ENCODE measurements at places on chromosomes 7 and 10.
A peak's percentile ranks its signal among the peaks of the same experiment; 100 is the strongest.

- no peak for DNase-seq
These were observed 38.2 kb downstream of the ANTXRL start for GRCh38 chr10:46325021-46325420.

DNA sequence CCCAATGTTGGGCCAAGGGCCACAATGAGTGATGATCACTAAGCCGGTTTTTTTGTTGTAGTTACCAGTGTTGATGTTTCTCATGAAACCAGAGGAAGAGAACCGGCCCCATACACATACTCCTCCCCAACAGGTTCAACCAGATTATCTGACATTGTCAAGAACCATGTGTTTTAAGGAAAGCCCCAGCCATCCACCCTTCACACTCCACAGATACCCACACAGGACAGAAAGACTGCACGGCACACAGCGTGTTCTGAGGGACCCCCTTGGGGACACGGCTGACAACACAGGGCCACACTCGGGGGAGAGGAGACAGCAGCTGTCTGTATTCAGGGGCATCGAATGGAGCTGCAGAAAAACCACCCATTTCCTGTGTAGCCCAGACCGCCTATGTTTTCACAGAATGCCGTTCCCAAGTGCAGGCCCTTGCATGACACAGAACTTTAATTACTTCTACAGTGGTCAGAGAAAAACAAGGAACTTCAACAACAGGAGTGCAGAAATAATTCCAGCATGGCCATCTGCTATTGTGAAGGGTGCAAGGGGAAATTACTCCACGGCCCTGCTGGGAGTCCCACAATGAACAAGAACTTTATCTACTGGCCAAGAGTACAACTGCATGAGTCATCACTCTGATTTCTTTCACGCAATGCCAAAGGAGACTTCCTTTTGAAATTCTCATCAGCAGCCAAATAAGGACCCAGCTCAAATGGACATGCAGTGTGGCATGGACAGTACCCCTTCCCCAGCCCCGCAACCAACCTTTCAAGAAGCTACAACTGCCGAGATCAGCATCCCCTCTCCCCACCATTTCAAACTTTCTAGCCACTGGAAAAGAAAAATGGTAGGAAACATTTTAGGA, 2.3 kb downstream of the KLF6 start:
- peak; percentile 70 for DNase-seq

- DNase-seq = no peak
These were observed 180.9 kb downstream of the REEP3 start for GRCh38 chr10:63702092-63702491.

- no peak for DNase-seq
These were observed 151.1 kb downstream of the DGKB start for GRCh38 chr7:14751461-14751860.

GRCh38 chr10:30770229-30770628, 140.7 kb upstream of the LYZL2 start:
- DNase-seq = no peak

- DNase-seq = no peak
These were observed 36.5 kb downstream of the NPS start for GRCh38 chr10:127585519-127586023.

- no peak for DNase-seq
These were observed 35.2 kb upstream of the BMPER start for GRCh38 chr7:33870120-33870519.

- DNase-seq = no peak
These were observed 41.4 kb upstream of the AP5Z1 start for GRCh38 chr7:4733936-4734528.

- DNase-seq = no peak
These were observed 31.1 kb downstream of the SLC26A4 start for GRCh38 chr7:107691716-107692115.

GRCh38 chr10:600234-600633, 89.2 kb downstream of the DIP2C start:
- DNase-seq = no peak

DNA sequence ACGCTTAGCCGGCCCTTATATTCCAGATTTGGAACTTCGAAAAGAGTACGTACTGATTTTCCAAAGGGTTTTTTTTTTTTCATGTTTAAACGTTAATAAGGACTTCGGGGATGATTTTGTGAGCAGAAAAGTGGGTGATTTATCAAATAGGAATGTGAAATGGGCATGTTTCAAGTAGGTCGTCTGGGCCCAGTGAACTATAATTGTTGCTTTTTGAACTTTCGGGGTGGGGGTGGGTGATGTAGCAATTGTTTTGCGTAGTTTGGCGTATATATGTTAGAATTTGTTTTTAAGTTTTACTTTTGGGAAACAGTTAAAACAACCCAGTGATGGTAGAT, 299 bp upstream of the PBLD start:
- DNase-seq = no peak

DNA sequence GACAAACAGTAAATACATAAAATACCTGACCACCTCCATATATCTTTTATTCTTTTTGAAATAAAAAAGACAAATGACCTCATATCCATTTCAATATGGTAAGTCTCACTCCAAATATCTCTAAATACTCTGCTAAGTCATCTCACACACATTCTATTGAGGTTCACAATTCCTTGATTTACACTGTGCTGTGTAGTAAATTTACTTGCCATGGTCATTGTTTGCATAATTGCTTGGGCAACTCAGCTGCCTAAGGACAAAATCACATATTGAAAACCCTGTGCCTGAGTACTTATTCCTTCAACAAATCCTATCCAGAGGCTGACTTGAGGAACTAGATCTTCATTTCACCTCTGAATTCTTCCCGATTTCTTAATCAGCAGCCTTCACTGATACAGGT, 176.4 kb downstream of the THSD7A start:
- no peak for DNase-seq

- no peak for DNase-seq
These were observed 10.2 kb upstream of the FAM13C start for GRCh38 chr10:59372543-59372942.

- no peak for DNase-seq
These were observed 140.0 kb upstream of the NRBF2 start for GRCh38 chr10:62993121-62993520.

GRCh38 chr7:16430133-16430532, 8.8 kb upstream of the CRPPA start:
- DNase-seq = no peak

DNA sequence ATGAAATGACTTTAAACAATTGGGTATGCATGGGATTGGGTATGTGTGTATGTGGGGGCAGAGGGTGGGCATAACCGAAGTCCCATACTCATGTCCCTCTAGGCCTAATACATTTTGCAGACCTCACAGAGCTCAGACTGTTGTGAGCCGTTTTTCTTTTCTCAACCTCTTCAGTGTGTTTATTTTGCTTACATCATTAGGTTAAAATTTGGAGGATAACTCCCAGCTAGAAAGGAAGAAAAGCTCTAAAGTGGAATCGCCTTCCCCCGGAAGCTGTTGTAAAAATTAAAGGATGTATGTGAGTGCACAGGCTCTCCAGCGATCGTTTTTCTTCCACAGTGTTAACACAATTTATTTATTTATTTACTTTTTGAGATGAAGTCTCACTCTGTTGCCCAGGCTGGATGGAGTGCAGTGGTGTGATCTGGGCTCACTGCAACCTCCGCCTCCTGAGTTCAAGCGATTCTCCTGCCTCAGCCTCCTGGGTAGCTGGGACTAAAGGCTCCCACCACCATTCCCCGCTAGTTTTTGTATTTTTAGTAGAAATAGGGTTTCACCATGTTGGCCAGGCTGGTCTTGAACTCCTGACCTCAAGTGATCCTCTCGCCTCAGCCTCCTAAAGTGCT, 1.5 kb upstream of the H2AZ2 start:
- no peak for DNase-seq

DNA sequence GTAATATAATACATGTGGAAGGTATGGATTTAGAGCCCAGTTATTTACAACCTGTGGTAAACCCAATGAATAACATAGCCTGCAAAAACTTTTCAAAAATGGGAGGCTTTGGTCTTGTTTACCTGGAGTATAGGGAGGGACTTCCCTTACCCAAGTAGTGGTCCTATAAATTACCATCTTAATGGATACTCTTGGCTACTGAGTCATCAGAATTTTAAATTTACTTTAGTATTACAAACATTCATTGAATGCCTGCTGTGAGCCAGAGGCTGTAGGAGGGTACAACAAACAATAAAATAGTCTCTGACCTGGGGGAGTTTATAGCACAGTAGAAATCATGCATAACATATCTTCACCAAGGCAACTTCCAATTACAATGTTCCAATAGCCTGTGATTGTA, 365.1 kb downstream of the BBS9 start:
- DNase-seq = no peak

GRCh38 chr10:45308707-45309106, 6.7 kb downstream of the OR13A1 start:
- DNase-seq = no peak

GRCh38 chr7:44693641-44694313, 54.9 kb upstream of the ZMIZ2 start:
- DNase-seq = no peak

- no peak for DNase-seq
These were observed 79.1 kb downstream of the USP6NL start for GRCh38 chr10:11532306-11532705.

- DNase-seq = peak; percentile 34
These were observed 3.0 kb upstream of the BUB3 start for GRCh38 chr10:123150986-123151736.

GRCh38 chr10:11425676-11426075, 185.8 kb downstream of the USP6NL start:
- no peak for DNase-seq

GRCh38 chr7:36155811-36156361, 2.8 kb downstream of the EEPD1 start:
- DNase-seq = no peak

GRCh38 chr10:127787873-127788272, 50.9 kb downstream of the FOXI2 start:
- DNase-seq = no peak

- no peak for DNase-seq
These were observed 2.6 kb upstream of the GIMAP4 start for GRCh38 chr7:150564566-150564965.

DNA sequence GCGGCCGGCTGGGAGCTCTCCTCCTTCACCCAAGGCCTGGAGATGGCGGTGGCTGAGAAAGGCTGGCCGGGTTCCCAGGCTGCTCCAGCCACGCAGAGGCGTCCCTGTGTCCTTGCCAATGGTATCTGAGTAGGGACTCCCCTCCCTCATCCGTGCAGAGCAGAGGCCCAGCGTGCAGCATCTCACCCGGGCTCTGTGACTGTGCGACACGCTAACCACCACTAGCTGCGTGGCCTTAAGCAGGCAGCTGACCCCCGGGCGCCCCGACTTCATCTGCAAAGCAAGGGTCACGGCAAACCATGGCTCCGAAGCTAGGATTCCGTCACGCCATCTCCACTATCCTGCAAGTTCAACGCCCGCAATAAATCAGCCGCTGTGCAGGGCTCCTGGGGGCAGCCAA, 47.2 kb upstream of the TNRC18 start:
- no peak for DNase-seq

GRCh38 chr10:21849607-21850006, 153.9 kb downstream of the DNAJC1 start:
- DNase-seq = no peak

DNA sequence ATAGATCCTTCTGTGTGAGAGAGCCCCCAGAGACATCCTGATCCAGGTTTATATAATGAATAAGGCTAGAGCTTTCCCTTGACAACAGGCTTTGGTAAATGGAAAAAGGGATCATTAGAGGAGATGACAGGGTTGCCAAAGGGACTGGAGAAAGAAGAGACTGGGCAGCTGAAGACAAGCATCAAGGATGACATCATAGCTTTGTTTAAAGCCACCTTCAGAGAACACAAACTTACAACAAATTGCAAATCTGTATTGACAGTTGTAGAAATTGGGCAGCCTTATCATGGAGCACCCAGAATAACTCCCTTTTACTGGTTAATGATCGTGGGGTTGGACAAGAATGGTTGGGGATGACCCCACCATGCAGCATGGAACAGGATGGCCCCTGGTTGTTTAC, 3.7 kb upstream of the PLPP4 start:
- DNase-seq = no peak

DNA sequence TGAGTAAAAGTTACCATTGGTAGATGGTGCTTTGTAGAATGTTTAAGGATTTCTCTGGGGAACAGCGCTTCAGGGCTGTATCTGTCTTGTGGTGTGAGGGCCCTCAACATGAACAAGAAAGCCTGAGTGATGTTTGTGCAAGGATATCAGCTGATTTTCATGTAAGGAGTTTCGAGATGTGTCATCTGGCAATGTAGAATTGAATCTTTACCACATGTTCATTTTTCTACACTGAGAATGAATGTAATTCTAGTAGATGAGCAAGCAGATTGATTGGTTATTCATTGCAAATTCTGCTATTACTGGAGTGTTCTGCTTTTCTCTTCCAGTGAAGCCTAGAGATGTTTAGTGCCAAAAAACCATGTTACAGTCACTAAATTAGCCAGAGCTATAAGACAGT, 87.7 kb downstream of the ST7 start:
- DNase-seq = no peak

DNA sequence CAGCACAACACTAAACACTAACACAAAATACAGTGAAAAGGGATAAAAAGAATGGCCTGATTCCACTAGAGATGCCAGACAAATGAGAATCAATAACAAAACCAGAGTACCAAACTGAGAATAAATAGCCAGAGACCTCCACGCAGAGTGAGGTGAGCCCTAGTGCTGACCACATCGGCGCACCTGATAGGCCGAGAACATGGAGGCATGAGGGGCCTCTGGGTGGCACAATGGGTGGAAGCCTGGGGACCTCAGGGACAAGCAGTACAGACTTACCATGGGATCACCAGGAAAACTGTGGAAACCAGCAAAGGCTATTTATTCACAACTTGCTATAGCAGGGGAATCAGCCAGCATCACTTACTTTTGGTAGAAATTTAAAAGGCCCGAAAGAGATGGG, 1.8 kb upstream of the CSGALNACT2 start:
- no peak for DNase-seq

DNA sequence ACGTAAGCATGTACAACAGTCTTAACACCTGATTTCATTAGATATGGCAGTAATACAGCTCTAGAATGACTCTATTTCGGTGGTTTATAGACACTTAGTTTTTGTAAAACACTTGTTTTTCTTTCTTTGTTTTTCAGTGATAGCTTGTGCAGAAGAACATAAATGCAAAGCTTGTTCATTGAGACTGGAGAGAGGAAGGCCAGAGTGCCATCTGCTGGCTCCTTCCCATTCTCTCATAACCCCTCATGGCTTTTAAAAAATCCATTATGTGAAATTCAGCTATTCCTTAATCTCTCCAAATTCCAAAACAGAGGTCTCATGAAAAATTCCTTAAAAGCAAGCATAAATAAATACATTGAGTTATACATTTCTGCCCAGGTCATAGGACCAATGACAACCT, 76.3 kb downstream of the CACNB2 start:
- DNase-seq = no peak

DNA sequence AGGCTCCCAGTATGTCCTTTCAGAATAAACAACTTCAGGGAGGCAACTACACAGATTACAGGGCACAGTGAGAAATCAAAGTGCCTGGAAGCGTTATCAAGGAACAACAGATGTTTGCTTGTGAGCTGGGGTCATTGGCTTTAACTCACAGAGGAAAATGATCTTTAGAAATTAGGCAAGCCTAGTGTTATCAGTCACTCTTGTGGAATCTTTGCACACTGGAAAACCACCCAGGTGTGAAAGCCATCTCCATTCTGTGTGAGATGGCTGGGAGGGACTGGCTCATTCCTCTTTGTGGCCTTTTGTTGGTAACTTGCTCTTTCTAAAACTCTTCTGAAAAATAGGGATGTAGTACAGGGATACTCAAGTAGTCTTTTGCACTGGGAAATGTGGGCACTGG, 716.0 kb downstream of the XPNPEP1 start:
- DNase-seq = no peak

- no peak for DNase-seq
These were observed 91.7 kb downstream of the DNAJB6 start for GRCh38 chr7:157428554-157428945.
